ENCODE measurements at places on chromosomes 7 and 10.

DNA sequence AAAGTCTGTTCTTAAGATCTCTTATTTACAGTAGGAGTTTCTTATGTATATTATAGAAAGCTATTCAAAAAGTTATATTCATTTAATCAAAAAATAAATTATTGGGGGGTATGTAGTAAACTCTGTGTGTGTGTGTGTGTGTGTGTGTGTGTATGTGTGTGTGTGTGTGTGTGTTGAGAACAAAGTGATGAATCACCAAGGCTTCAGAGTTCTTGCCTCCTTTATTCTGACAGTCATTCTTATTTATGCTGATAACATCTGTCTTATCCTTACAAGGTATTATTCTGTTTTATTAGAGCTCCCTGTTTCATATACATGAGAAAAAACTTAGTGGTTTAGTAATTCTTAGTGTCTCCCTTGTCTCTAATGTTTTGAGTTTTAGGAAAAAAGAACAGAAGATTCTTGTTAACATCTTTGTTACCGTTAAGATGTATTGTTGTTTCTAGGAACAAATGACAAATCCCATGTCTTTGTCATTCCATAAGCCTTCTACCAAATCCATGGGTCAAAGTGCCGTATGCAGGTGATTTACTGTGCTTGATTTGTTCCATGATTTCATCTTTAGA, 424.0 kb downstream of the EXOC4 start:
- no peak for DNase-seq

GRCh38 chr7:158809596-158809995, 19.7 kb downstream of the ESYT2 start:
- DNase-seq = peak; percentile 59

- DNase-seq = no peak
These were observed 92.2 kb upstream of the PPIF start for GRCh38 chr10:79255007-79255507.

- DNase-seq = no peak
These were observed 110.8 kb upstream of the GALNT17 start for GRCh38 chr7:71021131-71021530.

GRCh38 chr10:133052076-133052475, 35.6 kb upstream of the ADGRA1 start:
- no peak for DNase-seq

- DNase-seq = no peak
These were observed 162.5 kb downstream of the DNAJB6 start for GRCh38 chr7:157499121-157499834.

DNA sequence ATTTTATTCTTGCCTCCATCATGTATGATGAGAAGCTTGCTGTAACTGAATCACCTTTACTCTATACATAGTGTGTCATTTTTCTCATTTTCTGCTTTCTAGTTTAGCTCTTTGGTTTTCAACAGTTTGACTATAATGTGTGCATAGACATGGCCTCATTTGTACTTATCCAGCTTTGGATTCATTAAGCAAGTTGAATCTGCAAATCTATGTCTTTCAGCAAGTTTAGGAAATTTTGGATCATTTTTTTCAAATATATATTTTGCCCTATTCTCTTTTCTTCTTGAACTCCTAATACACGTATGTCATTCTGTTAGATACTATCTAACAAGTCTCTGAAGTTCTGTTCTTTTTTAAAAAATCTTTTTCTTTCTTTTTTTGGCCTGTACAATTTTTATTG, 57.8 kb downstream of the PRLHR start:
- no peak for DNase-seq

- no peak for DNase-seq
These were observed 56.6 kb downstream of the INPP5A start for GRCh38 chr10:132593900-132594876.

- DNase-seq = no peak
These were observed 18.2 kb downstream of the ZNF783 start for GRCh38 chr7:149280151-149280550.

- no peak for DNase-seq
These were observed 122.5 kb downstream of the CCNY start for GRCh38 chr10:35458500-35459448.

GRCh38 chr7:87645446-87645845, 17.2 kb downstream of the RUNDC3B start:
- DNase-seq = no peak

- DNase-seq = no peak
These were observed 83.5 kb downstream of the IDE start for GRCh38 chr10:92490387-92490786.

- DNase-seq = no peak
These were observed 33.8 kb upstream of the COL1A2 start for GRCh38 chr7:94360926-94361325.

DNA sequence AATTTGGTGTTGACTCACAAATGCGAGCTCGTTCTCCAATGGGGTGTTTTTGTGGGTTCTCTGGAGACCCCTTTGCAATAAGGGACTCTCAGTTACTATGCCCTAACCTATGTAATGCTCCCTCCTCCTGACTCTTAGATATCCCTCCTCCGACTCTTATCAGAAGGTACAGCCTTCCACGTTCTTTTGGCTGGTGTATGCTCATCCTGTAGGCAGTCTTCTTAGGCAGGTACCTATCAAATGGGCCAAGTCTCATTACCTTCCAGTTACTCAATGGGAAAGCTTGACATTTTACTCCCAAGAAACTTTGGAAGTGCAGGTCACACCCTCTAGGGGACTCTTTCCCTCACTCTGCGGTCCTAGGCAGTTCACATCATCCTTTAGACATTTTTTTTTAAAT, 32.6 kb downstream of the SLC26A5 start:
- no peak for DNase-seq

DNA sequence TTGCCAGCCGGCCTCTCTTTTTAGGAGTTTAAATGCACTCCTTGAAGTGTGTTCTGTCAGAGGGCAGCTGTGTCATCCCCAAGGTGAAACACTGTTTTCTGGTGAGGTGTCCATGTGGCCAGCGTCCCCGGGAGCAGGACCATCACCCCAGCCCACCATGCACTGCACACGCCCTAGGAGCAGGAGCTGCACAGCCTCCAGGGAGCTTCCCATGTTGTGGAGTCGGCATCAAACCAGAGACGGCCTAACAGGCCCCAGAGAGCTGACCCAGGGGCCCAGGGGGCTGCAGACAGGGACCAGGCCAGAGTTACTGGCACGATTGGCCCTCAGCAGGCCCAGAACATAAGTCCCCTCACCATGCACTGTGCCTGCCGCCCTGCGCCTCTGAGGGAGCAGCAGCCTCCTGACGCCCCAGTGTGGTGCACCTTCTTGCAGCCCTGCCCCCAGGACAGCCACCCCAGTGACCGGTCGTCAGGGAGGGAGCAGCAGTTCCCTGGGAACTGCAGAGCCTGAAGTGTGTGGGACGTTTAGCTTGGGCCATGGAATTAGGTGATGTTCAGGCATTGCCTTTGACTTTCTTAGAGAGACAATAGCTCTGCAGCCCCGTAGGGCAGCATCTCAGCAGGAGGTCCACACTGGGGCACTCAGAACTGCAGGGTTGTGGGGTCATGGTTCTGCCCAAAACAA, 97.9 kb downstream of the NKX6-2 start:
- no peak for DNase-seq

GRCh38 chr10:95579835-95580535, 18.8 kb upstream of the SORBS1 start:
- DNase-seq = no peak

DNA sequence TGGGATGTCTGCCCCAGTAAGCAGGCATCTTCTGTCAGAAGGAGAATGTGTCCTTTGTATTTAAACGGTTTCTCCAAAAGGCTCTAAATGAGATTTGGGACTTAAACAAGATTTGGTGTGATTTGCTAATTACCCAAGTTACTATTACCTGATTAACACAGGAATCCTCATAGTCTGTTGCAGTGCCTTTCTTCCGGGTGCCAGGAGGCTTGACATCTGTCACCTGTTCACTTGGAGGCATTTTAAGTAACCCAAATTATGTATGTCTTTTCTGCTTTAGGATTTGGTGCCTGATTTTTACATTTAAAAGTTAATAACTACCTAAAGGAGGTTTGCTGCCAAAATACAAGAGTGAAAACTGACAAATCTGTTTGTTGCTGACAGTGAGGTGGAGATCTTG, 587.9 kb upstream of the GALNT17 start:
- DNase-seq = no peak

- peak; percentile 27 for DNase-seq
These were observed 70.7 kb downstream of the CABCOCO1 start for GRCh38 chr10:61733358-61733940.

DNA sequence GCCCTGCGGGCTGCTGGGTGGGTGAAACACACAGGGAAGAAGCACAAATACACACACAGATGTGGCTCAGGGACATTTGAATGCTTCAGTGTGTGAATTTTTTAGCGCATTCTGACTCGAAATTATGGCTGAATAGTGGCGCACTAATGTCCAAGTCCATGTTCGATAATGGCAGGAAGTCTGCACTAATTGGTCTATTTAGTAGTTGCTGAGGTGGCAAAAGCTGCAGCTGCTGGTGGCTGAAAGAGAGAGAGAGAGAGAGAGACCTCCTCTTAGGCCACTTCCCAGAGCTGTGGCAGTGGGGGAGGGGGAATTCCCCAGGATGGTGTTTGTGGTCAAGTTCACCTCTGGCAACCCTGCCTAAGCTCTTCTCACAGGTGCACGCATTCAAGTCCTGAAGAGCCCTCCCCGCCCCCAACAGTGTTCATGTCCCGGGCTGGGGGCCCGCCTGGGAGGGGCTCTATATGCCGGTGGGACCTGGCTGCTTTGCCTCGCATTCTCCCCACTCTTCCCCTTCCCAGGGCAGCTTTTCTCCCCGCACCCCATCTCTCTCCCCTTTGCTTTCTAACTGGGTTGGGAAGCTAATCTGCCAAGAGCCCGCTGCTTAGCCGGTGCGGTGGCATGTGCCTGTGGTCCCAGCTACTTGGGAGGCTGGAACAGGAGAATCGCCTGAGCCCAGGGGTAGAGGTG, 6.0 kb upstream of the MNX1 start:
- DNase-seq = no peak

- no peak for DNase-seq
These were observed 142.1 kb downstream of the DGKI start for GRCh38 chr7:137704723-137705122.

GRCh38 chr7:74003621-74004020, 24.4 kb upstream of the ELN start:
- no peak for DNase-seq

GRCh38 chr10:132186488-132187429, at the start of gene DPYSL4:
Gene DPYSL4, plus strand, starts transcription at chr10:132186948. Its CDS starts 116 bp downstream, at chr10:132187064.
- DNase-seq = no peak

DNA sequence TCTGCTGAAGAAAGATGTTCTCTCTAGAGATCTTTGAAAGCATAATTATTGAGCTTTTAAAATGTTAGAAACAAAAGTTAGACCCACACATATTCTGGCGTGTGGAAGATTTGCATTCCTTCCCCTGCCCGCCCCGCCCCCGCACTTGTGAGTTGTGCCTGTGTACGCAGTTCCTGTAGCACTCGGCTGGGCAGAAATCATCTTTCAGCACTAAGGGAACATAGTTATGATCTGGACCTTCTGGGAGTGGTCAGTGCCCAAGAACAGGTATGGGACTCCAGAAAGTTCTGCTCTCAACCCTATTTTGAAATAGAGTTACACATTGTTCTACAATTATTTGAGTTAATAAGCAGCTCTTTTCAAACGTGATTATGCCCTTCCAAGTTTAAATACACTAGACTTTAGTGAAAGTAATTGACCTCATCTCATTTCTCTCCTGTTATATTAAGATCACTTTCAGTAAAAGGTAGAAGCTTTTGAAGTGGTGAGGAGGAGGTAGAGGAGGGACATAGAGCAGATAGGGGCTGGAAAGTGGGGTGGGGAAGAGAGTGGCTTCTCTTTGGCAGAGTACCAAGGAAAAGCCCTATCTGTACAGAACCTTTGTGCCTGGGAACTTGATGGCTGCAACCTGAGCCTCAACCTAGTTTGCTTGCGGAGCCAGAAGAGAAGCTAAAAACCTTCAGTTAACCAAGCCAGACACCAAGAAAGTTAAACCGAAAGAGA, 5.7 kb downstream of the BLVRA start:
- DNase-seq = peak; percentile 19

GRCh38 chr10:96708456-96708855, 11.9 kb downstream of the PIK3AP1 start:
- DNase-seq = peak; percentile 15

GRCh38 chr10:132642732-132643008, 105.1 kb downstream of the INPP5A start:
- DNase-seq = no peak

GRCh38 chr7:40244226-40244625, 109.4 kb downstream of the SUGCT start:
- DNase-seq = no peak

GRCh38 chr7:153006911-153007310, 247.4 kb downstream of the ACTR3B start:
- no peak for DNase-seq

DNA sequence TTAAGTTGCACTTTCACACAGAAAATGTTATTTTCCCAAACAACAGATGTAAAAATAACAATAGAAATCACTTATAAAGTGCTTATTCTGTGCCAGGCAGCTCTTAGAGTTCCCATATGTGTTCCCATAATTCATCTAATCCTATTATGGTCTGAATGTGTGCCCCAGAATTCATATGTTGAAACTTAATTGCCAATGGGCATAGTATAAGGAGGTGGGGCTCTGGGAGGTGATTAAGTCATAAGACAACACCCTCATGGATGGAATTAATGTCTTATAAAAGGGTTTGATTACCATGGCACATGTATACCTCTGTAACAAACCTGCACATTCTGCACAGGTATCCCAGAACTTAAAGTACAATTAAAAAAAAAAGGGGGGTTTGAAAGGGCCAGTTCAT, 92.7 kb downstream of the FZD1 start:
- DNase-seq = no peak

GRCh38 chr10:44714451-44714850, 196.7 kb upstream of the TMEM72 start:
- no peak for DNase-seq

- DNase-seq = peak; percentile 5
These were observed 7.2 kb upstream of the MBL2 start for GRCh38 chr10:52779541-52780390.

DNA sequence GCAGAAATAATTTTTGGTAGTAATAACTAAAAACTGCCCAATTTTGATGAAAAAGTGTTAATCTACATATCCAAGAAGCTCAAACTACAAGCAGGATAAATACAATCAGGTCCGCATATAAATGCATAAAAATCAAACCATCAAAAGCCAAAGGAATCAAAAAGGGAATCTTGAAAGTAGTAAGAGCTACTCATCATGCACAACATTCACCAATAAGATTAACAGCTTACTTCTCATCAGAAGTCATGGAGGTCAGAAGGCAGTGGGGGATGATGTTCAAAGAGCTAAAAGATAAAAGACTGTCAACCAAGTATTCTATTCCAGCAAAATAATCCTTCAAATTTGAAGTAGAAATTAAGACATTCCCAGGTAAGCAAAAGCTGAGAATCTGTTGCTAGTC, 76.4 kb downstream of the CRPPA start:
- no peak for DNase-seq
